GM04503 (cell line): ENCODE measurements at places on chromosomes 3 and 15.

DNA sequence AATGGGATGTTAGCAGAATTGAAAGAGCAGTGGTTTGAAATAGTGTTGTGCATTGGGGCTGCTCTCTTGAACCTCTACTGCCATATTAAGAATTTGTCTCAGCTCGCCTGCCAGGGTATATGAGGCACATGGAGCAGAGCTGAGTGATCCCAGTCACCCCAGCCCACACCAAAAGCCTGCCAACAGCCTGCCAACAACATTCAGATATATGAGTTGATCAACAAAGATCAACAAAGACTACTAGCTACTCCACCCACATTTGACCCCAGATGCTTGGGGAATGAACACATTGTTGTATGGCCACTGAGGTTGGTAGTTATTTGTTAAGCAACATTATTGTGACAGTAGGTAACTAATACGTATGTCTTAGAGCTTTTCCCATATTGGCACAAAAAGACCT is 570.9 kb upstream of the IL12A start:
- peak; percentile 3 for DNase-seq

GRCh38 chr3:18730491-18730890 is 305.4 kb upstream of the SATB1 start:
- DNase-seq: no peak

DNA sequence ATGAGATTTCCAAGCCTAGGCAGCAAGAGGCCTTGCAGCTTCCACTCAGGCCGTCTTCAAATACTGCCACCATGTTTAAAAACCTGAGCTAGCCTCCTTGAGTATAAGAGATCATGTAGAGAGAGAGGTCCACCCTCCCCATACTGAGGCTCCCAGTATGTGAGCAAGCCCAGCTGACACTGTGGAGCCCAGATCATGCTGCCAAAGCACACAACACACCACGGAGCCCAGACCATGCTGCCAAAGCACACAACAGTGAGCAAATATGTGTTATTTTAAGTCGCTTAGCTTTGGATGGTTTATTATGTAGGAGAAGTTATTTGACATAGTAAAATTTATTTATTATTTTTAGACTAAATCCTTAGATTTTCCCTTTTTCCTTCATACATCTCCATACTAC is 333.7 kb downstream of the CTNNB1 start:
- no peak for DNase-seq

DNA sequence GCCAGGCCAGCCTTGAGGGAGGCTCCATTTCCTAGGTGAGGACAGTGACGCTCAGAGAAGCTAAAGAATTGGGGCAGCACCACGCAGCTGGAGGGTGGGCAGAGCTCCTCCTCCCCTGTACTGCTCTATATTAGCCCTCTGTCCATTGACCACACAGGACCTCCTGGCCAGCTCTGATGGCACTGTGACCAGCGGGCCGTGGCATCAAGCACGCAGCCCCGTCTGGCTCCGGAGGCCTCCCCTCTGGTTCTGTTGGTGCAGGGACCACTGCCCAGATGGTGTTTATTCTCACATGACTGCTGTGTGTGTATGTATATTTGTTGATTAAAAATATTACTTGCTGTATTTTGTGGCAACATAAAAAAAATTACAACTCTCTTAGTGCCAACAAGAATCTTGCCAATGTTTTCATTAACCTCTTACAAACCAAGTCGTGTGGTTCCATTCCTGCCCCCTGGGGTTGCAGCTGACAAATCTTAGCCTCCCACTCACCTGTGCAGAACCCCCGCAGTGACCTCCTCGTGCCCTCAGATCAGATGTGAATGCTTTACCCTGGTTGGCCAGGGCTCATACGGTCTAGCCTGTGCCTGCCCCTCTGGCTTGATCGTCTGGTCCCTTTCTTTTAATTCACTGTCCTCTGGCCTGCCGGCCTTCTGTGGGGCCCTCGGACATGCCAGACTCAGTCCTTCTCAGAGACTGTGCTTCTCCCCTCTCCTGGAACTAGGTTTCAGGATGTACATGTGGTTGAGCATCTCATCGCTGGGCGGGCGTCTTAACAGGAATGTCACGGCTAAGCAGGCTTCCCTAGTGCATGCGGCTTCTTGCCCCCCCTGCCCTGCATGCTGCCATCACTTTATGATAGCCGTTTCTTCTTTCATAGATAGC is 14.8 kb downstream of the CHCHD6 start:
- no peak for DNase-seq
